Erythroblast (primary cell): ENCODE measurements at places on chromosomes 1 and 21.

- no peak for DNase-seq
Observed at GRCh38 chr1:34796990-34797389, 4.2 kb downstream of the GJA4 start.

DNA sequence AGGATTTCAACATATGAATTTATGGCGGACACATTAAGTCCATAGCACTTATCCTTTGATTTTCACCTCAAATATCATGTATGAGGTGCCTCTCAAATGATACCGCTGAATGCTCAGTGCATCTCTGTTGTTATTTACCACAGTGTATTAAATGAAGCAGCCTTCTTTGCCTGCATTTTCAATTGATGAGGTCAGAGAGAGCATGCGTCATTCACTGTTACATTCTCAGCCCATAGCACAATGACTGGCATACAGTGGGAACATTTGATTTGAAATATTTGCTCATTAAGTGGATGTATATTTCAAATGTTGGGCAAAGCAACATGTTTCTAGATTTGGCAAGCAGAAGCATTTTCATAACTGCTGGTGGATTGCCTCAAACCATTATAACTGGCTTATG is 45.7 kb downstream of the LRRC7 start:
- no peak for DNase-seq

DNA sequence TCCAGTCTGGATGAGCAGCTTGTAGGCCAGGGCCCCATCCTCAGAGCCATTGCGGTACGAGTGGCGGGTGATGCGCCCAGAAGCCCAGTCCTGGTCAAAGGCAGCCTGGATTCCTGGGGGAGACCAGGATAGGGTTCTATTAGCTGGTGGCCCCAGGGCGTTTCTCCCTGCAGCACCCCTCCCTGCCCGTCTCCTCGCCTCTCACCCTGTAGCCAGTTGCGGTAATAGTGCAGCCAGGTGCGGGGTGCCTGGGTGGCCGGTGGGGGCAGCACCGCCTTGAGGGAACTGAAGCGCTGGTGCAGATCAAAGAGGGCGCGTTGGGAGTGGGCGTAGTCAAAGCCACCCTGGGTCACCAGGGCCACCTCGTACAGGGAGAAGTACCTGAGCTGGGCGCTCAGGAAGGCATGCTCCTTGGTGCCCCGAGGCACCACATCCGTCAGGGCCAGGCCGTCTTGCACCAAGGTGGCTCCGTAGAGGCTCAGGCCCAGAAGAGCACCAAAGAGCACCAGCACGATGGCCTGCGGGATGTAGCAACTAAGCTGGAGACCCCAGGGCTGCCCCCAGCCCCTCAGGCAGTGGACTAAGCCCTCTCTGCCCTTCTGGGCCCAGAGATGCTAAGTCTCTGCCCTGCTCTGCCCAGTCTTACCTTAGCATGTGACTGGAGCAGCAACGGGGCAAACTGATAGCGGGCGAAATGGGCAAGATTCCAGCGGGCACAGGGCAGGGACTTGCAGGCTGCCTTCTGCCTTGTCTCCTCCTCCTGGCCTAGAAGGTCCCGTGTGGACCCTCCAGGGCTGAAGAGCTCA is 15.7 kb downstream of the PTCH2 start:
- DNase-seq = no peak

DNA sequence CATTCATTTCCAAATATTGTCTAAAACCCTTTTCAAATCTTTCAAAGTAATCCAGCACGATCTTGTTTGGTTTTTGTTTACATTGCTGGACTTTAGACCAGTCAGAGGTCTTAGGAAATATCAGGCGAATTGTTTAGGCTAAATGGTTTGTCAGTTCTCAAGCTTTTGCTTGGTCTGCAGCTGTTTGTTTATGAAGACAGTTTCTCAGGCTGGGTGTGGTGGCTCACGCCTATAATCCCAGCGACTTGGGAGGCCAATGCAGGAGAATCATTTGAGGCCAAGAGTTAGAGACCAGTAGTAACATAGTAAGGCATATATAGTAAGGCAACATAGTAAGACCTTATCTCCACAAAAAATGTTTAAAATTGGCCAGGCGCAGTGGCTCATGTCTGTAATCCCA is 77.5 kb downstream of the DNTTIP2 start:
- DNase-seq = no peak

DNA sequence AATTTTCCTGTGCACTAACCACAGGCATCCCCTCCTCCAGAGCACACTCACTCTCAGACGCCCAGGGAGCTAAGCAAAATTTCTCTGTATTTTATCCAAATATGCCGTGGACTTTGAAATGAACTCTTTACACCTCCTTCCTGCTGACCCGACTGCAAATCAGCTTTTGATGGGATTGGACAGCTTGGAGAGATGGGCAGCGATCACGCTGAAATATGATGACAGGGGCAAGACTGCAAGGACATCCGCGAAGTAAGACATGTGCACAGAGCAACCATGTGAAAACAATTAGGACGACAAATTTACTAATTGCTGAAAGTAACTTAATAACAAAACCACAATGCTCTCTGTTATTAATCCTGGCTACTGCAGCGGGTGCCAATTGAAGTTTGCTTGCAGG is 64.6 kb upstream of the CLDN14 start:
- no peak for DNase-seq

DNA sequence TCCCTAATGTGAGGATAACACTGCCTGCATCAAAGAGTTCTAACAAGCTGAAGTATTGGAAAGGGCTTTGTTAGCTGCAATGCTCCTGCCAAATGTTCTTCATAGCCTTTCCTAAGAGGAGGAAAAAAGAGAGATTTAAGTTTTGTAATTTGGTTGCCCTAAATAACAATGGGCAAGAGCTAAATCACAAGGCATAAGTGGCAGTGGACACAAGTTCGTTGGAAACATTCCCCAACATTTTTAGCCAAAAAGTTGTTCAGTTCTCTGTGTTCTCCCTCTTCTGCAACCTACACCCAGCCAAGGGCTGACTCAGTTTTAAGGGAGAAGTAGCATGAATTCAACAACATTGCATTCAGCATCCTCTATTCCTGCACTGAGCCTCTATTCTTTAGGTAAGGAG is 2.6 kb upstream of the UQCRHL start:
- DNase-seq = no peak

- no peak for DNase-seq
Observed at GRCh38 chr1:25065795-25066238, 135.7 kb upstream of the RUNX3 start.
